Right ventricle myocardium inferior (tissue), 1 donor: ENCODE measurements at places on chromosomes 3 and 15. TPM values are rescaled to one million over a fixed set of nuclear protein-coding genes. Genes with fewer than 3 reads are reported as not detected.
A peak's percentile ranks its signal among the peaks of the same experiment; 100 is the strongest.

UNC13C gene
- total RNA-seq = 0.08 TPM

DNA sequence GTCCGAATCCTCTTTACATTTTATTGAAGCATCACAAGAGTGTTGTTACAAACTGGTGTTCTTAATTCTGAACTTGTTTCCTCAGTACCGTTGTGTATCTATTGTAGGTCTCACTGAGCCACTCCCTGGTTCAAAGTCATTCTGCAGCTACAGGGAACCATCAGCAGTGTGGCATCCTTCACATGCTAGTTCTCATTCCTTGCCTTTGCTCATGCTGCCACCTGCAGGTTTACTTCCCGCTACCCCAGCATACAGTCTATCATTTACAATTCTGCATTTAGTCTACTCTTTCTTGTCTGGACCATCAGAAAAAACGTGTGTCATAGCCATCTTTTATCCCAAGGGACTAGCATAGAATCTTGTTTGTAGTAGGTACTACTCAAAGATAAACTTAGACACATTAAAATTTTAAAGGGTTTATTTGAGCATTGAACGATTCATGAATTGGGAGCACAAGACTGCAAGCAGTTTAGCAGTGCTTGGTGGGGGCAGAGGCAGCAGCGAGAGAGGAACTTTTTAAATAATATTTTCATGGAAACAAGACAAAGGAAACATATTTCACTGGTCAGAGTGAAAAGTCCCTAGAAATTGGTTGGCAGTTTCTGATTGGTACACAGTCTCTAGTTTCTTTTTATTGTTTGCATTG, 402.1 kb downstream of the CADM2 start:
- DNase-seq = peak; percentile 5

TIMP4 gene
- total RNA-seq = 23.8 TPM

GPR176 gene
- 1.8 TPM for total RNA-seq

- no peak for DNase-seq
Observed at GRCh38 chr3:177523067-177523675, 325.9 kb upstream of the TBL1XR1 start.

LRRC2 gene
- 110 TPM for total RNA-seq

PIF1 gene
- 0.73 TPM for total RNA-seq

- no peak for DNase-seq
Observed at GRCh38 chr3:179828738-179829137, 175.9 kb downstream of the USP13 start.

GPR149 gene
- total RNA-seq = not detected

ADIPOQ gene
- total RNA-seq = 19.3 TPM

DNA sequence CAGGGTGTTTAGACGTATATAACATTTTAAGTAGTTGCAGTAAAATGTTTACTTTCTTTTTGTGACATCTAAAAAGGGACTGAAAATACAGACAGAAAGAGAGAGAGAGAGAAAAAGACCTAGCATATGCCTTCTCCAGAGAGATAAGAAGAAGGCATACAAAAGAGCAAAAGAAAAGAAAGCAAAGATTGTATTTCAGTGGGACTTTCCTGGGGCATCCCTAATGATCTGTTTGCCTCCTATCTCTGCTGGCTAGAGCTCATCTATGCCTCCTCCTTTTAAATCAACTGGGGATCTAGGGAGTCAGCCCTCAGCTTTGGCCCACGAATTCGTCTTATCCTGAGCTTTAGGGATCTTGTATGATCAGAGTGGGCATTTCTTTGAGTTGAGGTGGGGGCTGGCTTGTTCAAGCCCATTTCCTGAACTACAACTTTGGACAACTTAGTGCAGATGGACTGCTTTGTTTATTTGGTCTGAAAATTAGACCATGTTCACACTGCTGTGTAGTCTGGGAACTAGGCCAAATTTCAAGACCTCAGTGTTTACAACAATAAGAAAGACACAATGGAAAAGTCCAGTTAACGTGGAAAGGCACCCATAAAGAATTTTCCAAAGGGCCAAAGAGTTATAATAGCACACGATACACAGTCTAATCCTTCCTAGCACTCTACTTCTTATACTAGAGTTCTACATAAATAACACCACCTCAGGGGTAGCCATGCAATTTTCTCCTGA, 61.0 kb downstream of the ATP8B4 start:
- no peak for DNase-seq

DNA sequence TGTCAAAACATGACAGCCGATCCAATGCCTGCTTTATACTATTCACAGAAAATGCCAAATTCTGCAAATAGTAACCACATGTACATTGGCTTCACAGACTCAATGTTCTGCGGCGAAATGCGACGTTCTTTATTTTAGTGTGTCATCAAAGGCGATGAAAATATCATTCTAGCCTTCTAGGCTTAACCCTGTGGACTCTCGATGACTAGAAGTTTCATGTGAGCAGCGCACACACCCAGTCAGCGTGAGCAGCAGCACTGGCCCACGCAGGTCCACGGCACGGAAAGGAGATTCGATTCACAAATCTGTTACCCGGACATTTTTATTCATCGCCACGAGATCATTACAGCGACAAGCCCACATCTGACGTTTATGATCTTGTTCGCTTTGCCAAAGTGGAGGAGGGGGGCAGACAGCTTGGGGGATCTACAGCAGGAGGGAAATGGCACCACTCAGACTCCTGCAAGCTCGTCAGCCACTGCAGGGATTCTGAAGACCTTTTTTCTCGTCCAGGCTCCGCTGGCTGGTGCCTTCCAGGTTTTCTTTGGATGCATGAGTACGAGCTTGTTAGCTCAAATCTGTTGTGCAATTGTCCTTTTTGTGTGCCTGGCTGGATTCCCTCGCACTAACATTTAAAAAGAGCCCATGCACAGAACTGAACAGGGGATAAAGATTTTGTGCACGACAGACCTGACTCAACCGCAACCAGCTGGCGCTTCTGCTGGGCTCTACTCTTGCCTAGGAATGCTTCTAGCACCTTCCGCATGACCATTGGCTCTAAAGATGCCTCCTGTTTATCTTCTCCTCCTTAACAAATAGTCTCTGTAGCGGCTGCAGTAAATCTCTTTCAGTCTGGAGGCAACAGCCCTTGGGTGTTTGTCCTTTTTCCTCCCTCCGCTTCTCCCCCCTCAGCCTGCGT, 938.4 kb downstream of the MCTP2 start:
- no peak for DNase-seq

GRCh38 chr15:78108300-78109084, 16.1 kb downstream of the SH2D7 start:
- peak; percentile 94 for DNase-seq

FSD2 gene
- total RNA-seq = 144 TPM

DNA sequence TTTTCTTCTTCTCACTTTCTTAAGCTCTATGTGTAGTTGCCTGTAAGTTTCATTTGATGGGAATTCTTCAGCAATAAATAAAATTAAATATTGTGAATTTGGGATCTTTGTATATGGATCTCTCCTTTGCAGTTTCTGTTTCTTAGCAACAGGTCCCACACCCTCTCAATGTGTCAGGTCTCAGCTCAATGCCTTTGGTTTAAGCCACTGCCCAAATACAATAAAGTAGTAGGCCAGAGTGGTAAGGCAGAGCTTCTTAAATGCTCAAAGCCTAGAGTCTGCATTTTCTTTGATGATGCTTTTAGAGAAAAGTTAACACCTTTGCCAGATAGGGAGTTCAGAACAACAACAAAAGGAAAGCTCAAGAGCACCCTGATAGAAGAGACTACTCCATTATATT, 343.7 kb downstream of the NSUN3 start:
- no peak for DNase-seq

GRCh38 chr3:17514597-17514996, 227.8 kb downstream of the TBC1D5 start:
- no peak for DNase-seq

DNA sequence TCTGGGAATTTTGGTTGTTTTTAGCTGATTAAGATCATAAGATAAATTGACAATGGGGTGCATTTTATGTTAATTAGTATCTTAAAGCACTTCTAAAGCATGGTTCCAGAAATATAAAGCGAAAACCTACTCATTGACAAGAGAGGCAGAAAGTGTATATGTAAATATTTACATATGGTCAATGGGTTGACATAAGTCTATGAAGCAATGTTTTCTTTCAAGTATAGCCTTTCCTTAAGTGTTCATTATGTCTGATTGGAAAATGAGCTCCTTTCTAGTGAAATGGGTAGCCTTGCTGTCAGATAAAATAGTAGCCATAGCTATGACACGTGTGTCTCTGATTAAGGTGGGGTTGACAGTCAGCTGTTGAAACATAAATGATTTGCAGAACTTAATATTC, 365.2 kb upstream of the AGTR1 start:
- DNase-seq = no peak

GRCh38 chr15:89058876-89059405, 29.3 kb upstream of the ABHD2 start:
- no peak for DNase-seq

SERINC4 gene
- total RNA-seq = 0.30 TPM

DNA sequence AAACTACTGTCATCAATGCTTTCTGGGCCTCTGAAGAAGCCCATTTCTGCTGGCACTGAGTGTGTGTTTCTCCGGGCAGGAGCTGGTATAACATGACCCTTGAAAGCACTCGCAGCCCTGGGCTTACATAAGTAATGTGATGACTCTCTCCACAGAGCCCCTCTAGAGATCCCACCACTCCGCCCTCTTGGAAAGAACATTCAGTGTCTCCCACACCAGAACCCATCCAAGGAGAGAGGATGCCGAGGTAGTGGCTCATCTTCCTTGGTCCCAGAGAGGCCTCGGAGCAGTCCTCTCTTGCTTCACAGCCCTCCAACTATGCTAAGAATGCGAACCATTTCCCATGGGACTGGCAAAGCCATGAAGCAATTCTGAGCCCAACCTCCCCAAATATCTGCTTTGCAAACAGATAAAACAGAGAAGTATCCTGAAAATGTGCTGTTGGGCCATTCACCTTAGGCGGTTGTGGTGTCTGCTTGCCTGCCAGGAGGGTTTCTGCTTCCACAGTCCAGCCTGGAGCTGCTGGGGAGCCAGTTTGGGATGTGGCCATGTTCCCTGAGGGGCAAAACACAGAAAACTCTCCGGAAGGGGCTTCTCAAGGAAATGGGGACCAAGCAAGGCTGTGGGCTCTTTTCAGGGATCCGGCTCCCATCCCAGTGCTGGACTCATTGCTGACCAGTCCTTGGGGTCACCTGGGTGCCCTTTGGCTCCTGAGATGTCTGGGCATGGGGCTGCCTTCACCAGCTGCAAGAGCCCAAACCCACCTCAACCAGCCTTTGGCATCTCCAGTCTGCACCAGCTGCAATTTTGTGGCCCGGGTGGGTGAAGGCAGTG, 47.3 kb downstream of the AMOTL2 start:
- no peak for DNase-seq

GRCh38 chr3:156217674-156218352, 97.4 kb downstream of the KCNAB1 start:
- no peak for DNase-seq
